ENCODE measurements at places on chromosomes 1 and 21.

DNA sequence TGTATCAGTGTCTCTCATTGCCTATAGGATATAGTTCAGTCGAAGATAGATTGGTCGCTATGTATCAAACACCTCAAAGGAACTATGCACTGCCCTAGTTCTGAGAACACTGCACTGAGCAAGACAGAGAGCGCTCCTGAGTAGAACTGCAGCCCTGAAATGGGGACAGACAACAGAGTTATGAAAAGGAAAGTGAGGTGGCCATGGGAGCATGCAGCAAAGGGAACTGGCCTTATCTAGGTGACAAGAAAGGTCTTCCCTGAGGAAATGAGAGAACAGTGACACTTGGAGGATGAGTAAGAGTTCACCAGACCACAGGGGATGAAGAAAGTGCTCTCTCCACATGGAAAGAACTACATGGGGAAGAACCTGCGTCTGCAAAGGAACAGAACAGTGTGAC, 7.5 kb upstream of the G0S2 start:
- no peak for DNase-seq

- DNase-seq = no peak
Measured at GRCh38 chr1:30427545-30427944, 295.8 kb downstream of the MATN1 start.

- no peak for DNase-seq
Measured at GRCh38 chr1:228066891-228067654, 15.4 kb upstream of the ARF1 start.

GRCh38 chr1:61160526-61160925, 78.2 kb downstream of the NFIA start:
- no peak for DNase-seq

DNA sequence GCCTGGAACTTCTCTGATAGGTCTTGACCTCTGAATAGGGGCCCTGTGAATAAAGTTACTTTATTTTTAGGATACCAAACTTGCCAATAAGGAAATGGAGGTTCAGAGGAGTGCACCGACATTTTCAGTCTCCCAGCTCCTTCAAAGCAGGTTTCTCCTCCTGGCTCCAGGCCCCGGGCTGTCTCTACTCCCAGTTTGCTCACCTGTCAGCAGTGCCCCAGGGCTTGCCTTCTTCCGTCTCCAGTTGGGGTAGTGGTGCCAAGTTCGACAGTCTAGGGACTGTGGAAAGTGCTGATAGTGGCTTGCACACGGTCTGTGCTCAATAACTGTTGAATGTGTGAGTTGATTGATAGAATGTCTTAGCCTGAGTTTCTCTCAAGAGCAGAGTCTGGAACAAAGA, 149.2 kb downstream of the ACTL8 start:
- no peak for DNase-seq
